HCEC 1CT (cell line): ENCODE measurements at places on chromosomes 1 and 21.
A peak's percentile ranks its signal among the peaks of the same experiment; 100 is the strongest.

DNA sequence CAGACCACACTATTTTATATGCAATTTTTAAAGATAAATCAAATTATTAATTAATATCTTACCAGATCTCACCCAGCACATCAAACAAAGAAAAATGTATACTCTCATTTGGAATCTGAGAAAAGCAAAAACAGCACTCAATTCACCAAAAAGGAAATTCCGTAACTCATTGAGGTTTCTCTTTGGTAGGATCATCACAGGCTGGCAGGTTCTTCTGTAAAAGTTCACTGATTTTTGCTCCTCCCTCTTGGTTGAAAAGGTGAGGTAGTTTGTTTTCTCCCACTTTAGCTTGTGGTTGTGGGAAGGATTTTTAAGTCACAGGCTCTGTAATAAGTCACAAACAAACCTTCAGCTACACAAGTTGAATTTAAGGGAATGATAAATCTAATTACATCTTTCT lies at the start of gene LIPI:
TSS of gene LIPI (minus strand) at position 218 of the 400 bp plus-strand sequence. CDS start at position 108, 110 bp downstream.
- DNase-seq, result no peak

DNA sequence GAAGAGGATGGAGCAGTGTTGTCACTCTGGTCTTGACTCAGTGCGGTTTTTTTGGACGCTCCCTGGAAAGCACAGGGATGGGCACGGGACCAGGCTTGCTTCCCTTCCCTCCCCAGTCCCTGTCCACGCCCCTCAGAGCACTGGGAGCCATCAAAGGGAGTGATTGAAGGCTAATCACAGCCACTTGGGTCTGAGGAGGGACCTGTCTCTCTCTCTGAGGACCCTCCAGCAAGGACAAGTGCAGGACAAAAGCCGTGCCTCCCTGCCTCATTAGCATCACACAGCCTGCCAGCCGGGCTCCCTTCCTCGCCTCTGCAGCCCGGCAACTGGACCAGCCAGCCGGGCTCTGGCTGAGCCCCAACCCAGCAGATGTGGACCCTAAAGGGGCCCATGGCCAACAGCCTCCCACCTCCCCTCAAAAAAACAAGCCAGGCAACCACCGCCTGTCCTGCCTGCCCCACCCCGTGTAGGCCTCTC lies 18.6 kb upstream of the PDZK1IP1 start:
- no peak for DNase-seq

- DNase-seq, result peak; percentile 69
Measured at GRCh38 chr1:24191860-24192259, 4.8 kb upstream of the IFNLR1 start.

- no peak for DNase-seq
Measured at GRCh38 chr1:184379111-184379752, 7.6 kb upstream of the C1orf21 start.

DNA sequence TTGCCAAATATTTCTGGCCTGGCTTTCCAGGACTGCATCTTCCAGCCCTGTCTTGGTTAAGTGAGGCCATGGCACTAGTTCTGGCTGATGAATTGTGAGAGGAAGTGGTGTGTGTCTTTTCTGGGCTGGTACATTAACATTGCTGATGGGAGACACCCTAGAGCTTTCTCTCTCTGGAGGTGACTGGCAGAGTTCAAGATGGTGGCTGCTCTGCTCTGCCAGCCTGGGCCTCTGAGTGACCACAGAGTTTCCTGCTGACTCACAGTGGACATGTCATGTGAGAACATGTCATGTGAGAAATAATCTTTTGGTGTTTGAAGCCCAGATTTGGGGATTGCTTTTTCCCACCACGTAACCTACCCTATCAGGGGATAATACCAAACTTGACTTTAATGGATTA lies 218.0 kb upstream of the KIAA0040 start:
- no peak for DNase-seq

DNA sequence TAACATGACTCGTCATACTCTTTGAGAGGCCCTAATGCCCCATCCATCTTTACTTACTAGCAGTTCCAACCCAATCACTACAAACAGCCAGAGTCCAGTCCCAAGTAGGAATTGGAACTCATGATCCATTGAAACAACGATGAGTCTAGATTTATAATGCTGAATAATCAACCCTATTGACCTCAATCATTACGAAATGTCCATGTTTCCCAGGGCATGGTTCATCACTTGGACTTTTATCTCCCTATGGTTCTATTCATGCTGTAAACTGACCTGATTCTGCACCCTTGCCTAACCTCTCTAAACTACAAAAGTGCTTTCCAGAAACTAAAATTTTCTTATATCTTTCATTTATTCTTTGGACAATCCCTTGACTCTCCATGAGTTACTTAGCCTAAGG lies 840.0 kb upstream of the B3GALT2 start:
- peak; percentile 14 for DNase-seq

- DNase-seq, result no peak
Measured at GRCh38 chr21:32733990-32734613, 6.3 kb upstream of the SYNJ1 start.

GRCh38 chr1:159291424-159291823 lies 10.7 kb upstream of the FCER1A start:
- DNase-seq, result no peak

DNA sequence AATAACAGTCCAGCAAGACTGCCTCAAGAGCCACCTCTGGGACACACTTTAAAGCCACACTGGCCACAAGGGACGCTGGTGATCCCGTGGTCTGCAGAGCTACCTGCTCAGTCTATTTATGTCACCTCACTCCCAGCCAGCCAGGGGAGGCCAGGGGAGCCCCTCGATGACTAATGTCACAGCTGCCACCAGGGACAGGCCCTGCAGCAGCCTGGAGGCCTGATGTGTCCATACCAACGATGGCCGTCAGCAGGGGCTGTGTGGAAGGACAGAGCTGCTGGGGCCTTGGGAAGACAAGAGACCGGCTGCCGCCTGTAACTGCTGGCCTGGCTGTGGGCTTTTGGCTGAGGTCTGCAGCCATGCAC lies 71.0 kb downstream of the SIK1 start:
- DNase-seq, result no peak

DNA sequence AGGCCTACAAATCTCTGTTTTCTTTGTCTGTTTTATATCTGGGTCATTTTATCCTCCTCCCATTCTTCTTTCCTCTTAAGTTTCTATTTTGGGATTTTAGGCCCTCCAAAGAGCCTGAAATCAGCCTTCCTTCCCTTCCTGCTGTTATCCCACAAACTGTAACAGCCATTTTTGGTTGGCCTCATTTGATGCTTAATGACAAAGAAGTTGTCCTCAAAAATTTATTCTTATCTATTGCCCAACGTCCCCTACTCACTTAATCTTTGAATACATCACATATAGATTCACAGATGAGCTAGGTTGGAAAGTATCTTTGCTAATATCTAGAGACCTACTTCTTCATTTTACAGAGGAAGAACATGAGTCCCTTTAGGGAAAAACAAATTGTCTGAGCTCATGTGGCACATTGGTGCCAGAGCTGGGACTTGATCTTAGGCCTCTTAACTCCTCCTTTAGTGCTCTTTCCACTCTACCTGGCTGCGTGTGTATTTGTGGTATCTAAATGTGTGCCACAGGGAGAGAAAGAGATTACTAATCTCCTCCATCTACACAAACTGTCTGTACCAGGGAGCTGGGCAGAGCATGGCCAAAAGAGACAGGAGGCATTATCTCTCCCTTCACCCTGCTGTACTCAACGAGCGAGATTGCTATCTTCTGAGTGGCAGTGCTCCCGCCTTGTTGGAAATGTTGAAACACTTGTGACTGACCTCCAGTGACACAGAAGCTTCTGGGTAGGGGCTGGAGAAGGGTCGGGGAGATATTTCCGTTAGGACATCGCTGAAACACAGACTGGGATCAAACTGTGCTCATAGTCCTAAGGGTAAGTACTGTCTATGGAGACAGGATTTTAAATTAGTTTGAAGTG lies 30.1 kb downstream of the RHEX start:
- DNase-seq, result no peak

GRCh38 chr21:29233256-29233546 lies 65.5 kb upstream of the BACH1 start:
- no peak for DNase-seq

DNA sequence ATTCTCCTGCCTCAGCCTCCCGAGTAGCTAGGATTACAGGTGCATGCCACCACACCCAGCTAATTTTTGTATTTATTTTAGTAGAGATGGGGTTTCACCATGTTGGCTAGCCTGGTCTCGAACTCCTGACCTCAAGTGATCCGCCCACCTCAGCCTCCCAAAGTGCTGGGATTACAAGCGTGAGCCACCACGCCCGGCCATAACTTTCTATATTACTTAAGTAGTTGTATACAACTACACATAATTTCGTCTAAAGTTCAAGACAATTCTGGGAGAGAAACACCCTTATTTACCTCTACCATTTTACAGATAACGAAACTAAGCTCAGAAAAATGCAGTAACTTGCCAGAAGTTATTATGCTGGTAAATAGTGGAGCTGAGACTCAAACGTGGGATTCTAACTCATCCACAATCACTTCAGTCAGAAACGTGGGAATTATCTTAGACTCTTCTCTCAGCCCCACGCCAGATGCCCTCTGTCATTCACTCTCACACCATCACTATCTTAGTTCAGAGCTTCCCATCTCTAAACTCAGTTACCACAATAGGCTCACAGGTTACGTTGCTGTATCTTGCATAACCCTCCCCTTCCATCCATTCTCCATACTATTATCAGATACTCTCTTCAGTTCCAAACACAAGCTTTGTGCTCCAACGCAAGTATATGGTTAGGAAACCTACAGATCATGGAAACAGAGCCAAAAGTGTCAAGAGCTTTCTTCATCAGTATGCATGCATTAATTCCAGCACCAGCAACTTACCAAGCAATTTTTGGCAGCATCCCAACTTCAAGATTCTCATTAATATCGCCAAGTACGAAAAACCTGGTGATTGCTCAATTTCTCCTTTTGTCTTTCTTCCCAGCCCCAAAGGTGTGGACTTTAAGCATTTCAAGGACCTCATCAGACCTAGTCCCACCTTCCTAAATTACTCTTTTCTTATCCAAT lies 69.3 kb downstream of the RERE start:
- no peak for DNase-seq

DNA sequence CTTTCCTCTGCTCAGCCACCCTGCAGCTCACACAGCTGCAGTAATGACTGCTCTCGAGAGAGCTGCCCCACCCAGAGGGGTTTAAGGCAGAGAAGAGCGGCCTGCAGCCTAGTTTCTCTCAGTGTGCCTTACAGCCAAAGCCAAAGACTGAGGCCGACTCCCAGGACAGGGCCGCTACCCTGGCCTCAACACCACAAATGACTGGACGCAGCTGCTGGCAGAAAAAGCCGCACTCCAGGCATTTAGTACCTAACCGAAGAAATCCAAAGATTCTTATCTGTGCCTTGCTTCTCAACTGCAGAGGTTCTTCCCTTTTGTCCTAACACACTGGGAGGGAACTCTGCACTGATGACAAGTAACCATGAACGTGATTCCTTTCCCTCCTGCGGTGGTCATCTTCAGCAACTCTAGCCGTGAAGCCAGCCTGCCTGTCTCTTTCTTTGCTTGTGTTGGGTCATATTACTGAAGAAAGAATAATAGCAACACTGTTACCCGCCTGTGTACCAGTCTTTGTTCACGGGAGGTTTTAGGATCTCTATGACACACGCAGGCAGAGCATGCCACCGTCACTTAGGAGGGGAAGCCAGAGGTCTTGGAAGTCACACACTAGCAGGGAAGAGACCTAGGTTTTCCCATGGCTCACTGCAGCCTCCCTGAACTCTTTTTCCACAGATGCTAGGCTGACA lies 202.7 kb downstream of the RHOU start:
- DNase-seq, result no peak

GRCh38 chr1:223337174-223337869 lies 26.7 kb downstream of the SUSD4 start:
- no peak for DNase-seq

- DNase-seq, result no peak
Measured at GRCh38 chr21:45316871-45317397, 29.2 kb upstream of the POFUT2 start.

DNA sequence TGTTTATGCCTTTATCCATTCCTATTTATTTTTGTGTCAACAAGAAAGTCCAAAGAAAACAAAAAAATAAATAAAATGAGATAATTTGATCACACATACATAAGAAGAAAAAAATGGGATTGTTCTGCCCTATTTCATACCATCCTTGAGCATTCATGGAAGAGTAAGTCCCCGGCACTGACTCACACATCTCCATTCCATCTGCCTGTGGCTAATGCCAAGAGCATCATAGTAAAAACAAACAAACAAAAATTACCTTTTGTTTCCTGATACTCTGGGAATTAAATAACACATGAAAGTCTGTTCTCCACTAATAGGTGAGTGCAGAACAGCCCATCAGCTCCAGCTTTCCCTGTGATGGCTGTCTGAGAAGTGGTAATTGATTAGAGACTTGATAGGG lies 48.1 kb upstream of the BACE2 start:
- no peak for DNase-seq

DNA sequence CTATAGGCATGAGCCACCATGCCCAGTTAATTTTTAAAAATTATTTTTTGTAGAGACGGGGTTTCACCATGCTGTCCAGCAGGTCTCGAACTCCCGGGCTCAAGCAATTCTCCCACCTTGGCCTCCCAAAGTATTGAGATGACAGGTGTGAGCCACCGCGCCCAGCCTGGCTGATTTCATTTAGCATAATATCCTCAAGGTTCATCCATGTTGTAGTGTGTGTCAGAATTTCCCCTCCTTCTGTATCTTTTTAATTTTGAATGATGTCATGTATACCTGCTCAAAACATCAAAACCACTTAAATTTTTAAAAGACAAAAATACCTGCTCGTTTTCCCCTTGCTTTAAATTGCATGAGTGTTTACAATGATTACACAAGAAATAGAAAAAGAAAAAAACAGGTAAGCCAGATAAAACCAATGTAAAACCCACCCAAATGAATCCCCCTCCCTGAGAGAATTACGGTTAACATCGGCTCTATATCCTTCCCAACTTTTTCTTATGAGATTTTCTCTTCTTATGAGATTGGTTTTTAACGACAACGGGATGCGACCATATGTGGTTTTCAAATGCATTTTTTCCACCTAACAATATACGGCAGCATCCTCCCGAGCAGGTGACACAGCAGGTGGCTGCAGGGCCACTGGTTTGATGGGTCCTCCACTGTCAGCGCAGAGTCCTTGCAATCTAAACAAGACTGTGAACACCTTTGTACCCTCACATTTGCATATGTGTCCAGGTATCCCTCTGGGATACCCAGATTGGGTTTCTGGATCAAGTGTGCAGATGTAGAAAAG lies 22.1 kb downstream of the IFFO2 start:
- no peak for DNase-seq

GRCh38 chr21:26881504-26882228 lies 36.5 kb upstream of the ADAMTS1 start:
- DNase-seq, result peak; percentile 42

GRCh38 chr1:225886159-225887029 lies 2.6 kb downstream of the LEFTY1 start:
- DNase-seq, result no peak

- no peak for DNase-seq
Measured at GRCh38 chr1:214506972-214507431, 44.4 kb downstream of the PTPN14 start.

- DNase-seq, result no peak
Measured at GRCh38 chr1:29370067-29370466, 133.7 kb downstream of the PTPRU start.

DNA sequence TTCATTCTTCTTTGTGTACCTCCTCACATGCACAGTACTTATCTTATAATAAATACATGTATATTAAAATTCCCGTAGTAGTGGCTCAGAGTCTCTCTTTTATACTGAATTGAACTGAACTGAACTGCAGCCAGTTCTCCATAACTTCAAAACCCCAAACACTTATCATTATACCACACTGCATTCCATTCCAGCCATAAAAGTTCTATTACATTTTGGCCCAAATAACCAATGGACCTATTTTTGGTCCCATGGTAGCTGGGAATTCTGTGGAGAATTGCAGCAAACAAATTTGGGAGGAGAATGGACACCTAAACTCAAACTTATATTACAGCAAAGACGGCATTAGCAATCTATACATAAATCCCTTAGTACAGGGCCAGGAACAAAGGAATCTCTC lies 86.6 kb upstream of the C1orf87 start:
- DNase-seq, result no peak
